Mesenchymal stem cell (in vitro differentiated cells and primary cell): ENCODE measurements at places on chromosomes 4 and X.
A peak's percentile ranks its signal among the peaks of the same experiment; 100 is the strongest.

DNA sequence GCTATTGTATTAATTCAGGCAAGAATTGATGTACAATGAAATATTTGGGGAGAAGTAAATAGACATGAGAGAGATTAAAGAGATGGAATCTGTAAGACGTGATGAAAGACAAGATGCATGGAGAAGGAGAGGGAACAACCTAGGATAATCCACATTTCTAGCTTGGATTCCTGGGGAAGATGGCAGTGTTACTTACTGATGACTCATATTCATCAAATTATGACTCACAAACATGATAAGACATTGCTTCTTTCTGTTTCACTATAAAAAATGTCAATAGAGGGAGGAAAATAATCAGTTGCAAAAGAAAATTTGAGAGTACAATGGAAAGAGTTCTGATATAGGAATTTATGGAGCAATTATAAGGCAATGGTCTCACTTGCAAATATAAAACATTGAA lies 104.1 kb upstream of the BMP3 start:
- H3K27ac ChIP-seq, result no peak overlapping the region
- H3K36me3 ChIP-seq, result no peaks in the 10 kb centered on the region
- H3K4me3 ChIP-seq, result no peak overlapping the region
- no peak for DNase-seq
- H3K27me3 ChIP-seq, result no peaks in the 10 kb centered on the region

- peak overlapping the region; percentile 49 for H3K4me3 ChIP-seq
- no peaks in the 10 kb centered on the region for H3K4me1 ChIP-seq
- H3K27me3 ChIP-seq, result no peaks in the 10 kb centered on the region
Measured at GRCh38 chr4:63937961-63938360, 471.3 kb downstream of the TECRL start.

GRCh38 chr4:83216959-83217683 lies 67.5 kb downstream of the COQ2 start:
- H3K4me3 ChIP-seq, result no peak overlapping the region
- no peaks in the 10 kb centered on the region for H3K27me3 ChIP-seq
- H3K4me1 ChIP-seq, result no peaks in the 10 kb centered on the region

GRCh38 chr4:4480685-4481398 lies 61.0 kb downstream of the STX18 start:
- H3K36me3 ChIP-seq, result peaks cover 3% of the 10 kb centered on the region
- peaks cover 13% of the 10 kb centered on the region for H3K4me1 ChIP-seq
- H3K27me3 ChIP-seq, result no peaks in the 10 kb centered on the region
- no peak overlapping the region for H3K4me3 ChIP-seq

- no peak overlapping the region for H3K4me3 ChIP-seq
- no peak overlapping the region for H3K27ac ChIP-seq
- no peaks in the 10 kb centered on the region for H3K36me3 ChIP-seq
- H3K27me3 ChIP-seq, result no peaks in the 10 kb centered on the region
- no peaks in the 10 kb centered on the region for H3K4me1 ChIP-seq
Measured at GRCh38 chr4:61866378-61867030, 666.4 kb downstream of the ADGRL3 start.

- H3K27ac ChIP-seq, result no peak overlapping the region
- no peaks in the 10 kb centered on the region for H3K4me1 ChIP-seq
- no peak overlapping the region for H3K4me3 ChIP-seq
- H3K36me3 ChIP-seq, result no peaks in the 10 kb centered on the region
Measured at GRCh38 chrX:83521905-83522304, 13.8 kb downstream of the POU3F4 start.

DNA sequence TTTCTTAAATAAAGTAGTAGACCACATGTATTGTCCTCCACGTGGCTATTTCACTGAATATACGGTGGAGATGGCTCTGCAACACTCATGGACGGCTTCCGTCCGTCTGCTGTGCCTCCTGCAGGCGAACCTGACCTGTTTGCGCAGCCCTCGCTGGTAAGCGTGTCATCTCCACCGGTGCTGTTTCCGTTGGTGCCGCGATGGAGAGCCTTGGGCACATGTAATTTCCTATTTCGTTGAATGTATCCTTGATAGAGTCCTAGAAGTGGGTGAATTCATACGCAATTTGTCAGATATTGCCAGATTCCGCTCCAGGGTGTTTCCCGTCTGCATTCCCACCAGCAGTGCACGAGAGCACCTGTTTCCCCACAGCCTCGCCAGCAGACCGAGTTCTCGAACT lies 48.5 kb downstream of the HTT-AS start:
- H3K36me3 ChIP-seq, result no peaks in the 10 kb centered on the region
- no peak overlapping the region for H3K4me3 ChIP-seq
- DNase-seq, result no peak
- no peaks in the 10 kb centered on the region for H3K27me3 ChIP-seq
- no peak overlapping the region for H3K27ac ChIP-seq

GRCh38 chr4:98332017-98332416 lies 70.8 kb downstream of the RAP1GDS1 start:
- no peaks in the 10 kb centered on the region for H3K27me3 ChIP-seq
- DNase-seq, result no peak
- H3K27ac ChIP-seq, result no peak overlapping the region
- no peak overlapping the region for H3K4me3 ChIP-seq
- H3K36me3 ChIP-seq, result no peaks in the 10 kb centered on the region
- H3K4me1 ChIP-seq, result no peaks in the 10 kb centered on the region

- H3K27me3 ChIP-seq, result peaks cover 17% of the 10 kb centered on the region
- DNase-seq, result peak; percentile 28
- no peak overlapping the region for H3K27ac ChIP-seq
- H3K4me3 ChIP-seq, result no peak overlapping the region
Measured at GRCh38 chr4:8205241-8205707, 6.2 kb downstream of the SH3TC1 start.

GRCh38 chr4:138627096-138627495 lies 384.9 kb upstream of the SLC7A11 start:
- no peaks in the 10 kb centered on the region for H3K36me3 ChIP-seq
- no peaks in the 10 kb centered on the region for H3K27me3 ChIP-seq
- H3K4me3 ChIP-seq, result no peak overlapping the region
- H3K27ac ChIP-seq, result no peak overlapping the region

DNA sequence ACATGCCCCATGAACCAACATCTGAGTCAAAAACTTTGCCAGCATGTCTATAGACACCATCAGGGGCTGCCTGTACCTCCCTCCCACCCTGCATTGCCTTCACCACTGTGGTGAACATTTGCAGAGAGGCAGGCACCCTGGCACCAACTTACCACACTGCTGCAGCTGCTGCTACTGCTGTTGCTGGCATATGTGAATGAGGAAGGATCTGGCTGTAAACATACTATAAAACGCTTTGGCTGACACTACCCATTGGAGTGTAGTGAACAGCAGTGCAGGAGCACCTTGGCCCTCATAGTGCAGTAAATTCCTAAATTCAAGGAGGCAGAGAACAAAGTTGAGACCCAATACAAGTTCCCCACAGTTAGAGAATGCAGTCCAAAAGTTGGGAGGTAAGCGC lies 90.6 kb upstream of the SPIN4 start:
- no peaks in the 10 kb centered on the region for H3K36me3 ChIP-seq
- H3K27me3 ChIP-seq, result no peaks in the 10 kb centered on the region
- no peaks in the 10 kb centered on the region for H3K4me1 ChIP-seq
- DNase-seq, result no peak
- no peak overlapping the region for H3K27ac ChIP-seq
- no peak overlapping the region for H3K4me3 ChIP-seq

DNA sequence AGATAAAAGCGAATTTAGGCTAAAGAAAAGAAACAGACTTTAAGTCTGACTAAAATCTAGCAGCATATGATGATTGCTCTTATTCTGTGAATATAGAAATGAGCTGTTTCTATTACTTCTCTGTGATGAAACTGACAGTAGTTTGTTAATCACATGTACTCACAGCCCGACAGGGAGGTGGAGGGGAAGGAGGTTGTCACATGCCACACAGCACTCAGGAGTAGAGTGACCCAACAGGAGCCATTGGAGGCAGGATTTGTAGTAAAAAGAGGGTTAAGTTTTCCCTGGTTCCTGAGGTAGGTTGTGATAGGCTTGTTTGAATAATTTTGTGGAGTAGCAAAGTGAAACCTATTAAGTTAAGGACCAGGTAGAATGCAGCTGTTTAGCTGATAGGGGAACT lies 495.9 kb downstream of the CENPC start:
- H3K36me3 ChIP-seq, result no peaks in the 10 kb centered on the region
- H3K4me1 ChIP-seq, result no peaks in the 10 kb centered on the region
- no peak for DNase-seq
- H3K4me3 ChIP-seq, result no peak overlapping the region
